Daoy (cell line): ENCODE measurements at places on chromosomes 12 and 14. TPM values are rescaled to one million over a fixed set of nuclear protein-coding genes. Genes with fewer than 3 reads are reported as not detected.
A peak's percentile ranks its signal among the peaks of the same experiment; 100 is the strongest.

Gene TMEM52B
- 0.57 and 1.8 TPM in 2 replicates for total RNA-seq

Gene CLEC1A
- total RNA-seq: 0.06 TPM in 1 of 2 replicates, not detected in the other

Gene INHBC
- not detected in 2 replicates for total RNA-seq

DNA sequence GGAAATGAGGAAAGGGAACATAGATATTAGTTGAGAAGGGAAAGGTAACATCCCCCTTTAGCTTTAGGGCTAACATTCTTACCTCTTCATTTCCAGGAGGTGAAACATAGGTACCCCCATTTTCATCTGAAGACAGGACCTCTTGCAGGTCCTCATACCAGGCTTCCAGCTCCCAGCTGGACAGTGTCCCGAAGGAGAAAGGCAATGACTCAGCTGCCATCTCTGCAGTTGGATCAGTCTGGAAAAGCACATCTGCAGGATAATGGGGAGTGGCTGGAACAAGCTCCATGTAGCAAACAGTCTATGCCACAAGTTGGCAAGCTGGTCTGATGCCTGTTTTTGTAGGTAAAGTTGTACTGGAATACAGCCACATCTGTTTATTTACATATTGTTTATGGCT, 3.1 kb downstream of the DDIT3 start:
- no peak for DNase-seq

DNA sequence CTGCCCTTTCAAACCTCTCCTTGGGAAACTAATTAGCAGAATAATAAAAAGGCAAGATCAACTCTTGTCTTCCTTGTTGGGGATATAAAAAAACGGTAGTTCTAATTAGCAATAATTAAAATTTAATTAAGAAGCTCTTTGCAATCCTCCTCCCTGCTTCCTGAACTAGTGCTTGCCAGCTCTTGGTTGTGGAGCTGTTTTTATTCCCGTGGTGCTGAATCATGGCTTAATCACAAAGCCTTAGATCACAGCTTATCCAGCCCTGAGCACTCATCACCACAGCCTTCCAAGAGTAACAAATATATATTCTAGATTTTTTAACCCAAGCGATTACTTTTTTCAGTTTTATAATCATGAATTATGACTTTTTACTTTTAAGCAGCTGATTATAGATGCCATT, 63.2 kb upstream of the INSM2 start:
- DNase-seq: peak; percentile 17

- no peak for DNase-seq
Measured at GRCh38 chr14:51039252-51039651, 55.7 kb downstream of the TRIM9 start.

Gene RASSF9
- 0.34 and 0.80 TPM in 2 replicates for total RNA-seq

Gene CLMN
- total RNA-seq: 3.5 and 4.2 TPM in 2 replicates

GRCh38 chr12:42482748-42483520, 106.6 kb downstream of the PRICKLE1 start:
- peak; percentile 85 for DNase-seq

DNA sequence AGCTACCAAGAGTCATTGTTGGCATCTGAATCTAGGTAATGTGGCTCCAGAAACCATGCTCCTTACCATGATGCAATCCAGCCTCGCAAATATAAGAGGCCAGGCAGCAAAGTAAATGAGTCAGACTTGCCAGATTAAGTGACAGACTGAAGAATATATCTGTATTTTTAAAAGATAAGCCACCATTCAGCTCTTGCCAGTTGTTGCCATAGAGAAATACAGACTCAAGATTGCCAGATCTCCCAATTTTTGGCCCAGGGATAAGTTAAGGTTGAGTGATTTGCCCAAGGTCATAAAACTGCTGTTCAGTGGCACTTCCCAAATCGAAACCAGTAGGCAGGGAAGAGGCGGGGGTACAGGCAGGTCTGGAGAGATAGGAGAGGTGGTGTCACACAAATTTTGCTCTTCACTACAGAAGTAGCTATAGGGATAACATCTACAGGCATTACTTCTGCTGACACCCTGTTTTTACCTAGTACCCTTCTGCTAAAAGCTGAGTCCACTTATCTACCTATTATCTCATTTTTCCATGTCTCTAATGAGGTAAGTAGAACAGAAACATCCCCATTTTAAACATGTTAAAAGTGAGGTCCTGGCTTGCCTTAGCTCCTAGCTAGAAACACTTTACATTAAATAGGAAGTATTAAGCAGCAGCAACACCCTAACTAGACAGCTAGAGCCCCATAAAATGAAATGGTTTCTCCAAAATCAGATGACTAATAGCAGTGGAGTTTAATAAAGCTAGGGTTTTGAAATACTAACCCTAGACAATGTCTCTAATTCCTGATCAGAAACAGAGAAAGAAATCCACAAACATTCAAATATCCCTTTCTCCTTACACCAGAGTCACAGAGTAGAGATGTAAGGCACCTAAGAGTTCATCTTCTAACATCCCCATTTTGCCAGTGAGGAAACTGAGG, 19.5 kb downstream of the DCAF5 start:
- DNase-seq: peak; percentile 76

DNA sequence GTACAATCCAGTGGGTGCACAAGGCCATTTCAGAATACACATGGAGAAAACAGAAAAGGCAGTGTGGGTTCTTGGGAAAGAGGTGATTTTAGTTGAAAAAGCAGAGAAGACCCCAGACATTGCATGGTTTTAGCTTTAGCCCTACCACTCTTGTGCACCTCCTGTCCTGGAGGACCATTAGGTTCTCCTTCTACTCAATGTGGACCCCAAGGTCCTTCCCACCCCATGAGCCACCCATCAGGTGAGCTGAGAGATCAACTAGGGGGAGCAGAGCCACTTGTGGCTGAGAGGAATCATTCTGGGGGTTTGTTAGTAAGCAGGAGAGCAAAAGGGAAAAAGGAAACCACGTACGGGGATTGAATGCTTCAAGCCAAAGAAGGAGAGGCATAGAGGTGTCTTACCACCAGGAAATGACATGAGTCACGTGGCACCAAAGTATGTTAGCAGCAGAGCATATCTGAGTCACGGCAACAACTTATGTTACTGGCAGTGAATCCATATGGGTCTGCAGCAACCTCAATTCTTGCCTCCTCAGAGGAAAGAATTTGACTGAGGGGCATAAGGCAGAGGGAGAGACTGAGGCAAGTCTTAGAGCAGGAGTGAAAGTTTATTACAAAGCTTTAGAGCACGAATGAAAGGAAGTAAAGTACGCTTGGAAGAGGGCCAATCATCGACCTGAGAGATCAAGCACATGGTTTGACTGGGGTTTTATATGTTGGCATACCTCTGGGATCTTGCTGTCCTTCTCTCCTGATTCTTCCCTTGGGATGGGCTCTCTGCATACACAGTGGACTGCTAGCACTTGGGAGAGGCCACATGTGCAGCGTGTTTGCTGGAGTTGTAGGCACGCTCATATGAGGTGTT, 73.9 kb downstream of the HSD17B6 start:
- DNase-seq: peak; percentile 83
